ENCODE measurements at places on chromosomes 6 and 20.

GRCh38 chr6:15905488-15906419 is 223.1 kb upstream of the MYLIP start:
- no peak for DNase-seq

GRCh38 chr6:150004101-150004782 is 21.1 kb downstream of the RAET1L start:
- DNase-seq: peak; percentile 68

- no peak for DNase-seq
These were observed 205.2 kb downstream of the MYLK4 start for GRCh38 chr6:2545383-2546038.

- no peak for DNase-seq
These were observed 86.4 kb downstream of the CEBPB start for GRCh38 chr20:50277064-50277415.

GRCh38 chr6:136171231-136171630 is 78.9 kb downstream of the MTFR2 start:
- no peak for DNase-seq

DNA sequence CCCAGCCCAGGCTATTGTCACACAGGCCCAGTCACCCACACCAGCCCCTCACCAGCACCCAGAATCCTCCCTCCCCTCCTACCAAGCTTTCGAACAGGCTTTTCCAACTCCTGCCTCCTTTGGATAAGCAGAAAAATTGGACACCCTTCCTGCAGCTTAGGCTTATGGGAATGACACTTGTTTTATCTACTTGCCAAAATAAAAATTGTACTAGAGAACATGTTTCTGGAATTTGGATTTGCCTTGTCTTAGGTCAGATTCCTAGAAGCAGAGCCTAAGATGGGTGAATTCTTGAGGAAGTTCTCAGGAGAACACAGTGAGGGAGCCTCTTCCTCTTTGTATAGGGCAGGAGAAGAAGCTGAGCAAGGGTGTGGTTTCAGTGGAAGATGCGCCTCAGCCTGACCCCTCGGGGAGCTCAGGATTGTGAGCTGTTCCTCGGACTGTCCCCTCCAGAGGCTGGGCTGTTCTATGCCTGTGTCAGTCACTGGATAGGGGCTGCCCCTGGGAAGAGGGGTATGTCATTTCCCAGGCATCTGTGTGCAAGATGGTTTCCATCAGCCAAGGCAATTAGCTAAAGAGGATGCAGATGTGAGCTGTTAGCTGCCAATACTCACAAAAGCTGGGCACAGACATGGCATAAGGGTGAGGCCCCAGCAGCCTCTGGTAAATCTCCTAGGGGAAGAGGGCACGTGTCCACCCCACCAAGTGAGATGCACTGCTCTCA is 33.9 kb downstream of the ITPR3 start:
- DNase-seq: no peak

DNA sequence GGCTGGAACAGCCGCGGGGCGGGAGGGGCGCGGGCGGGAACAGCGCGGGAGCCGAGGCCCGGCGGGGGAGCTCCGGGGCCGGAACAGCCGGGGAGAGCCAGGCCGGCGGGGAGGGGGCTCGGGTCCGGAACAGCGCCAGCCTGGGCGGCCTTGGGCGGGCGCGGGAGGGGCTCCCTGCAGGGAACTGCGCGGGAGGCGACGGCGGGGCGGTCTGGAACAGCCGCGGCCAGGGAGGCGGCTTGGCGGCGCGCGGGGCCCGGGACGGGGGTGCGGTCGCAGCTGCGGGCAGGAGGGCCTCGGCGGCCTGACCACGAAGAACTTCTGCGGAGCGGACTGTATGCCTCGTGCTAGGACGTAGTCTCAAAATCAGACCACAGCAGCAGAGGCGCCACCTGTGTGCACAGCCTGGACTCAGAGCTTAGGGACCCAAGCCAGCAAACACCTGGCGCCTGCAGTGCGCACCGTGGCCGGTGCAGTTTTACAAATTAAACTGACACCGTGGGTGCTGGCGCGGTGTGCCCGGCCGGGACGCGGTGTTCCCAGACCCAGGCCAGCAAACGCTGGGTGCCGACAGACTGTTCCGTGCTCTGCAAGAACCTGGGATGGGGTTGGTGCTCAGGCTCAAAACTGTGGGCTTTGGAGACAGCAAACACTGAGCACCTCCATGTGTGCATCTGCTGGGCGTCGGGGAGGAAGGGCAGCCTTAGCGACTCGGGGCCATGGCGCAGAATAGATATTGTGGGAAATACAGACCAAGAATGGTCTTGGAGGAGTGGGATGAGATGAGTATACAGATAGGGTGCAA is 572 bp downstream of the ZNF341 start:
- peak; percentile 78 for DNase-seq

- no peak for DNase-seq
These were observed 15.4 kb downstream of the RAMACL start for GRCh38 chr6:166570929-166571713.

DNA sequence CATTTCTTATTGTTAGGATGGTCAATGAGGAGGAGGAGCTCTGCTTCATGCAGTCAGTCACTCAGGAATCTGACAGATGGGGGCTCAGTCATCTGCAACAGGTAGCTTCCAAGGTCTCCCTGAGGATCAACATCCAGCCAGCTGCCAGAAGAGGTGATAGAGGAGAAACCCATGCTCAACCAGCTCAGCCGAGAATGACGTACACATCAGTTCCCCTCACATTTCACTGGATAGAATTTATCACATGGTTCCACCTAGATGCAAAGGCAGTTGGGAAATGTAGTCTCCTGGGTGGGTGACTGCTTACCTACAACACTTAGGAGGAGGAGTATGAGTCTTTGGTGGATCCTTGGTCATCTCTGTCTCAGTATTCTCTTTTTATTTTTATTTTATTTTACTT is 144.5 kb downstream of the CEBPB start:
- DNase-seq: no peak

- DNase-seq: no peak
These were observed 50.2 kb downstream of the NUDT3 start for GRCh38 chr6:34342247-34342646.

DNA sequence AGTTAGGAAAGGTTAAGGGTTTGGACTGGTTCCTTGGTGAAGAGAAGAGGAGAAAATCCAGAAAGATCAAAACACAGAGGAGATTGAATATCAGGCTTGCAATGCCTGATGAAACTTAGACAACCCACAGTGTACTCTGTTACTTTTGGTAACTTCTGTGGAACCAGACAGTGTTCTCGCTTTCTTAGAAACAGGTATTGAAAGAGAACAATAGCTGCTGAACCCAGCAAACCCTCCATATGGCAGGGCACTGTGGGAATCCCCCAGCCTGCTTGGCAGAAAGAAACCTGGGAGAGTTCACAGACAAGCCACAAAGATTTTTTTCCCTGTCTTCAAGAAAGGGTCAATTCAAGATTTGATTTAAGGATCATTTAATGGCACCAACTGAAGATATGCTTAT is 342.8 kb downstream of the FOXA2 start:
- DNase-seq: no peak

GRCh38 chr6:118263921-118264486 is 284.1 kb upstream of the PLN start:
- DNase-seq: no peak

DNA sequence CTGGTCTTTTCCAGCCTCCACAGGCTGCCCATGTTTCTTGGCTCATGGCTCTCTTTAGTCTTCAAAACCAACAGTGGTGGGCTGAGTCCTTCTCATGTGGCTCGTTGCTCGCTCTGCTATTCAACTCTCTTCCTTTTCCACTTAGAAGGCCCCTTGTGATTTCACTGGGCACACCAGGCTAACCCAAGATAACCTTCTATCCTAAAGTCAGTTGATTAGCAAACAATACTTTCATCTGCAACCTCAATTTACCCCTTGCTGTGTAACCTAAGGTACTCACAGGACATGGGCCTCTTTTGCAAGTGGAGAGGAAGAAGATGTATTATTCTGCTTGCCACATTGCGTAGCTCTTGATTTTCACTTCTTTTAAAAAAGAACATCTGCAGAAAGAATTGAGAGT is 79.6 kb downstream of the UTRN start:
- no peak for DNase-seq

DNA sequence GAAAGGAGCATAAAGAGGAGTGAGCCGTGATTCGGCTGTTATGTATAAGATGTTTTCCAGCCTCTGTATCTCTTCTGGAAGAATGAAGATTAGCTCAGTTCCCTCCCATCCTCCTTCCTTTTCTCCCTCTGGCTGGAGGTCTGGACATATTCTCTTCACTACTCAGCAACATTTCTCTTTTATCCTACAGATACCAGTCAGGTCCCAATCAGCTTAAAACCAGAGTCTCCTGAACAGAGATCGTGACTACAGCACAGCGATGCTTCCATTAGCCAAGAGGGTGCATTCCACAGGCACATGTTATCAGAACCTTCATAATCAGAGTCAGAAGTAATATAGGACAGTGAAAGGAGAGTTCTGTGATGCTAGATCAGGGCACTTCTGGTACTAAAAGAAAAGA is 133.9 kb upstream of the SOX4 start:
- no peak for DNase-seq

GRCh38 chr6:157995458-157995857 is 13.8 kb downstream of the SYNJ2 start:
- no peak for DNase-seq

DNA sequence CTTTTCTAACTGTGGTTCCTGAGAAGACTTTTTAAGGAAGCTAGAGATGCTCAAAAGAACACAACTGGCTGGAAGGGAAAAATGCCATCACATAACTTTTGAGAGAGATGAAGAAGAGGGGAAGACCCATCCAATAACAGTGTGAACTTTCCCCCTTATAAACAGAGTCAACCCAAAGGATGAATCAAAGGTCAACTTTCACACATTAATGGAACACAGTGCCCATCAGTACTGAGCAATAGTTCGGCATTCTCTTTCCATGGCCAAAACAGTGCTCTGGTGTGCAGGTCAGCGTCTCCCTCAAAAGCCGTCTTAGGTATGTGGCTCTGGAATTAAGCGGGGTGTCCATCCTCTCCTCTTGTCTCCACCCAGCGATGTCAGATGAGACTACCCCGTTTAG is 130.4 kb downstream of the GJA10 start:
- no peak for DNase-seq

DNA sequence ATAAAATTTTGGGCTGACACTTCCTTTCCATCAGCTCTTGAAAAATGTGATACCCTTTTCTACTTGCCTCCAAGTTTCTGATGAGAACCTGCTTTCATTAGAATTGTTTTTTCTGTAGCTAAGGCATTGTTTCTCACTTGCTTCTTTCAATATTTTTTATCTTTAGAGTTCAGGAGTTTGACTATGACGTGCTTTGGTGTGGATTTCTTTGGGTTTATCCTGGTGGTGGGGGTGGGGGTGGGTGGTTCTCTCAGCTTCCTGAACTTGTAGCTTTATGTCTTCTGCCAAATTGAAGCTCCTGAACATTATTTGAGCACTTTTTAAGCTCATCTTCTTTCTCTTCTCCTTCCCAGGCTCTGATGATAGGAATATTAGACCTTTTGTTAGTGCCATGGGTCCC is 11.4 kb downstream of the ZNF831 start:
- DNase-seq: no peak

GRCh38 chr6:107628878-107629277 is 139.0 kb downstream of the SOBP start:
- no peak for DNase-seq

DNA sequence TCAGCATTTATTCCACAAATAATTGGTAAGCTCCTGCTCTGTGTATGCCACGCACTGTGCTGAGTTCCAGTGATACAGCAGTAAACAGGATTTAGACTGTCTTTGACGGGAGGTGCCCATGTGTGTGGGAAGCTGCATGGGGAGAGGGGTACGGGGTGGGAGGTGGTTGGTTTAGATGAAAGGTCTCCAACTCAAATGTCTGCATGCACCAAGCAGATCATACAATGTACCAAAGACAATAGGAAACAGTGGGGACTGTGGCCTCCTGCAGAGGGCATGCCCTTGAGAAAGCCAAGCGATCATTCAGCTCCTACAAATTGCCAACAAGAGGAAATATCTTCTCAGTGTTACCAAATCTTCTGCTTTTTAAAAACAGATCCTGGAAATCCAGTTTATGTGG is 36.1 kb downstream of the SLC22A2 start:
- no peak for DNase-seq

DNA sequence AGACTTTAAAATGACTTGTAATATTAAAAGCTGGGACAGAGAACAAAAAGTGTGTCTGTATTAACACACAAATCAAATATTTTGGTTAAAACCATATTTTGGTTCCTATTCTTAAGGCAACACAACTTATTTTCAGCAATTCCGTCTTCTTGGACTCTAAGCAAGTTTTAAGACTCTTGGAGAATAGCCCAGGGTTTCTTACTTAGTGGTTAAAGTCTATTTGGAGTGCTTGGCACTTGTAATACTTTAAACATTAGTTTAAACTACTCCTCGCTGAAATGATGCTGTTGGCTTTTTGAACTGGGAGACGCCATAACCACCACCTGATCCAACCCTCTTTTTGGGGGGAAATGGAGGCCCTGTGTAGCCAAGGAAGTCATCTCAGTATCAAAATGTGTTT is 109.7 kb upstream of the GMDS start:
- no peak for DNase-seq

DNA sequence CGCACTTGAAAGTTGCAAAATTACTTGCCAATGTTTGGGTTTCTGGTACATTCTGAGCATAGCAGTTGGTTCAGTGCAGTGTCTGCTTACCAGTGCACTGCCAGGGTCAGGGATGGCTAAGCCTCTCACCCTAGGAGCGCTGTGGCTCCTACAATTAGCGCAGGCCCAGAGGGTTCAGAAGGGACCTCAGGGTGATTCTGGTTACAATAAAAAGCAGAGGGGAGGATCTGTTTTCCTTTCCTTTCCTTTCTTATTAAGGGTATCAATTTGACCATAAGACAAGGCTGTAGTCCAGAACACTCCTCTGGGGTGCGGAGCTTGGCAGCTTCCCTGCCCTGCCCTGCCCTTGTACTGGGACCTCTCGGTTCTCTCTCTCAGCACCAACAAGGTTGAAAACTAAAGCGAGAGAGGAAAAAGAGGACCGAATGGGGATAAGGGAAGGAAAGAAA is 2.6 kb downstream of the MAFB start:
- no peak for DNase-seq

DNA sequence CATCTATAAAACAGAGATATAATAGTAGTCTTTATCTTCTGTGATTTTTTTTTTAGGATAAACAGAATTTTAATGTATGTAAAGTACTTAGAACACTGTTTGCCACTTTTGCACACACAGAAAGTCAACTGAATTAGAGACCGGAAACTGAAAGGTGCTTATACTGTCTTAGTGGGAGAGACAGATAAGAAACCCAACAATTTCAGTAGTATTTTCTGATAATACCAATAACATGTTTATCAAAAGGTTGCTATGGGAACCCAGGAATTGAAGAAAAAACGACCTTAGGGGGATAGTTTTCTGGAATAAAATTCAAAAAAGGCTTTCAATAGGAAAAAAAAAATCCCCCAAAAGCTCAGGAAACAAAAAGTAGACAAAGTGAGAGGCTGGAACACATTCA is 138.6 kb downstream of the BCKDHB start:
- no peak for DNase-seq

Measured in effector memory CD4-positive, alpha-beta T cell (primary cell).